IMR-90 (cell line): ENCODE measurements at places on chromosomes 7 and 10. TPM values are rescaled to one million over a fixed set of nuclear protein-coding genes. Genes with fewer than 3 reads are reported as not detected.

- peaks cover 18% of the 10 kb centered on the region for H3K27me3 ChIP-seq
- H3K4me1 ChIP-seq = no peaks in the 10 kb centered on the region
- no peaks in the 10 kb centered on the region for H3K36me3 ChIP-seq
Observed at GRCh38 chr10:28479927-28480627, 52.8 kb upstream of the WAC start.

AGAP3 gene
- total RNA-seq = 33.3 and 35.3 TPM in 2 replicates

DNA sequence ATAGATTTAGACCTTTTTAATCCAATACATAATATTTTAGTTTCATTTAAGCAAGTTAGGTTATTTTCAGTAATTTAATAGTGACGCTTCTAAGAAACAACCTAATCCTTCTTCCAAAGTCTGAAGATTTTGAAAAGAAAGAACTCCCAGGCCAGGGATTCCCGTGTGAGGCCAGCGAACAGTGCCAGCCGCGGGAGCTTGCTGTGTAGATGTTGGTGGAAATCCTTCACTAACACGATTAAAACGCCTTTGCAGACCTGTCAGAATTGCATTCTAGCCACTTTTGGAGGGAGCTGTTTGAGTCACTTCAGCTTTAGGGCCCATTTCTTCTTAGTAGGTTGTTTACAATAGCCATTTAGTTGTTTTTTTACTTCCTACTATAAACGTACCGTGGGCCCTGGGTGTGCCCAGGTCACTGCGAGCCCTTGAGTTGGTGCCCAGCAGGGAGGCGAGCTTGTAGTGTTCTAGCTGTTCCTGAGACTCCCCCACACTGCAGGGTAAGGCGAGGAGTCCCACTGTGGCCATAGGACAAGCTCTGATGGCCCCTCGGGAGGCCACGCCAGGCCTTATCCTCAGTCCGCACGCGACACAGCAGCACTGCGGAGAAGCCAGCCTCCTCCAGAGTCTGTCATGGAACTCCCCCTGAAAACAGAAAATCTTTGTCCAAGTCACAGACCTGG lies 32.3 kb downstream of the PPP2R2D start:
- H3K27ac ChIP-seq = no peak overlapping the region
- H3K36me3 ChIP-seq = peaks cover 12% of the 10 kb centered on the region; the same call in 1 of the 2 replicates
- no peak for DNase-seq
- peaks cover 2% of the 10 kb centered on the region for H3K4me1 ChIP-seq

- no peaks in the 10 kb centered on the region for H3K36me3 ChIP-seq
- H3K4me1 ChIP-seq = no peaks in the 10 kb centered on the region
- DNase-seq = no peak
- H3K27me3 ChIP-seq = no peaks in the 10 kb centered on the region
- no peak overlapping the region for H3K4me3 ChIP-seq
- H3K27ac ChIP-seq = no peak overlapping the region
Observed at GRCh38 chr10:55813451-55814170, 547.4 kb downstream of the ZWINT start.

NUTM2B gene
- total RNA-seq = under 0.01 and 0.18 TPM in 2 replicates

GRCh38 chr10:62335326-62335725 lies 38.8 kb upstream of the ZNF365 start:
- H3K27me3 ChIP-seq = no peaks in the 10 kb centered on the region
- peak; percentile 50 for DNase-seq
- H3K4me3 ChIP-seq = no peak overlapping the region
- H3K36me3 ChIP-seq = no peaks in the 10 kb centered on the region

DNA sequence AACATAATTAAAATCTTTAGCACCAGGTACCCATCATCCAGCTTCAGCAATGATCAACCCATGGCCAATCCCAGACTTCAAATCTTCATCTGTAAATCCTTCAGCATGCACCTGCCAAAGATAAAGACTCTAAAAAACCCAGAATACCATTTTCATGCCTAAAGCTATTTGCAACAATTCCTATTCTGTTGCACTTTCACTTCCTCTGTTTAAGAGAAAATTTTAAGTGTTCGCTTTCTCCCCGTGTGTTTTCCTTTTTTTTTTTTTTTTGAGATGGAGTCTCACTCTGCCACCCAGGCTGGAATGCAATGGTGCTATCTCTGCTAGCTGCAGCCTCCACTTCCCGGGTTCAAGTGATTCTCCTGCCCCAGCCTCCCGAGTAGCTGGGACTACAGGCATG lies 31.8 kb upstream of the HTR5A start:
- no peak overlapping the region for H3K27ac ChIP-seq
- H3K4me3 ChIP-seq = no peak overlapping the region
- H3K36me3 ChIP-seq = no peaks in the 10 kb centered on the region
- no peaks in the 10 kb centered on the region for H3K4me1 ChIP-seq

CEP55 gene
- 23.5 and 30.8 TPM in 2 replicates for total RNA-seq

DAGLB gene
- total RNA-seq = 33.5 and 35.3 TPM in 2 replicates

GRCh38 chr7:45988405-45989057 lies 67.5 kb upstream of the IGFBP3 start:
- peaks cover 13% of the 10 kb centered on the region for H3K4me1 ChIP-seq
- no peaks in the 10 kb centered on the region for H3K36me3 ChIP-seq
- no peak overlapping the region for H3K27ac ChIP-seq
- H3K27me3 ChIP-seq = no peaks in the 10 kb centered on the region
- no peak overlapping the region for H3K4me3 ChIP-seq

GRCh38 chr10:100338434-100339036 lies 8.5 kb upstream of the SCD start:
- H3K4me3 ChIP-seq = no peak overlapping the region
- peaks cover 8% of the 10 kb centered on the region; the same call in 1 of the 2 replicates for H3K4me1 ChIP-seq
- H3K36me3 ChIP-seq = no peaks in the 10 kb centered on the region
- DNase-seq = peak; percentile 45
- H3K27me3 ChIP-seq = peaks cover 18% of the 10 kb centered on the region
- no peak overlapping the region for H3K27ac ChIP-seq

ACSM6 gene
- not detected in 2 replicates for total RNA-seq

DNA sequence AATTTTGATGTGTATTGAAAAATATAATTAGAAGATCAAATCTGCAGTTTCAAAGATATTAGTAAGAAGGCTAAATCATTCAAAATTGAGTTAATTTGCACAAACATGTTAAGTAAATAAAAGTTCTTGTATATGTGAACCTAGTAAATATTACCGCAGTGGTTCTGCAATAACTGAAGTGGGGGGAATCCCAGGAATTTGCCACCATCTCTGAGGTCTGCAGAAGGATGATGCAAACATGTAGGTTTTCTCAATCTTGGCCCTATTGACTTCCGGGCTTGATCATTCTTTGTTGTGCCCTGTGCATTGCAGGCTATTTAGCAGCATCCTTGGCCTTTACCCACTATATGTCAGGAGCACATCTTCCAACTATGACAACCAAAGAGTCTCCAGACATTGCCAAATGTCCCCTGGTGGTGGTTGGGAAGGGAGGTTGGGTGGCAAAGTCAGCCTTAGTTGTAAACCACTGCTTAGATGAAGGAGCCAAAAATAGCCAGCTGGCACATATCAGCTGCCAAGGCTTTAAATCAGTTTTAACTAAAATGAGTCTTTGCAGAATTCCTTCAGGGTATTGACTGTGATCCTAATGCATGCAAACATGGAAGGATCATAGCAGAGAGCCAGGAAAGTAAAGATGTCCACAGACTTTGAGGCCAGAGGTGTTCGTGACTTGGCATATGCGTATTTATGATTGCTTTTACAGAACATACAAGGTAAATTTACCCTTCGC lies 146.3 kb downstream of the TRIL start:
- H3K27ac ChIP-seq = no peak overlapping the region
- peaks cover 8% of the 10 kb centered on the region; the same call in 1 of the 2 replicates for H3K4me1 ChIP-seq
- no peak for DNase-seq
- peaks cover 5% of the 10 kb centered on the region; the same call in 1 of the 2 replicates for H3K36me3 ChIP-seq

DNA sequence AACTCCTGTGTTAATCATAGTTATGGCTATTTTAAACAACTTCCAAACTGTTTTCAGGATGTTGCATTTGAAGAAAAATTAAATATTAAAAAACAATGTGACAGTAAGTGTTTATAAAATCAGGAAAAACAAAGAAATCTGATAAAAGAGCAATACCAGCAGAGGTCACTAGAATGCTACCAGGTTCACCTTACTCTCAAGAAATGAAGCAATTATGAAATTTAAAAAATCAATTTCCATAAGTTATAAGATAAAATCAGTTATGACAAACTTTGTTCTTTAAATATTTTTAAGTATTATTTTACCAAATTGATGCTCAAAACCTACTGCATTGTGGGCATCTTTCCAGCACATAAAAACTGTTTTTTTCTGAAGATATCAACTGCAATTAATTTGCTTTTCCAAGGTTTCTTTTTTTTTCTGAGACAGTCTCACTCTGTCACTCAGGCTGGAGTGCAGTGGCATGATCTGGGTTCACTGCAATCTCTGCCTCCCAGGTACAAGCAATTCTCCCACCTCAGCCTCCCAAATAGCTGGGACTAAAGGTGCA lies 50.7 kb upstream of the RHEB start:
- H3K27ac ChIP-seq = no peak overlapping the region
- H3K4me3 ChIP-seq = no peak overlapping the region
- no peaks in the 10 kb centered on the region for H3K27me3 ChIP-seq
- H3K36me3 ChIP-seq = peaks cover 6% of the 10 kb centered on the region; the same call in 1 of the 2 replicates

GRCh38 chr10:70297224-70297623 lies 13.4 kb upstream of the NPFFR1 start:
- no peak overlapping the region for H3K27ac ChIP-seq
- peaks cover 4% of the 10 kb centered on the region; the same call in 1 of the 2 replicates for H3K36me3 ChIP-seq
- no peaks in the 10 kb centered on the region for H3K27me3 ChIP-seq
- H3K4me1 ChIP-seq = peaks cover 2% of the 10 kb centered on the region; the same call in 1 of the 2 replicates

MINDY4 gene
- 3.6 TPM in 2 replicates for total RNA-seq
